Effector memory CD8-positive, alpha-beta T cell (primary cell): ENCODE measurements at places on chromosomes 2 and 18.
A peak's percentile ranks its signal among the peaks of the same experiment; 100 is the strongest.

DNA sequence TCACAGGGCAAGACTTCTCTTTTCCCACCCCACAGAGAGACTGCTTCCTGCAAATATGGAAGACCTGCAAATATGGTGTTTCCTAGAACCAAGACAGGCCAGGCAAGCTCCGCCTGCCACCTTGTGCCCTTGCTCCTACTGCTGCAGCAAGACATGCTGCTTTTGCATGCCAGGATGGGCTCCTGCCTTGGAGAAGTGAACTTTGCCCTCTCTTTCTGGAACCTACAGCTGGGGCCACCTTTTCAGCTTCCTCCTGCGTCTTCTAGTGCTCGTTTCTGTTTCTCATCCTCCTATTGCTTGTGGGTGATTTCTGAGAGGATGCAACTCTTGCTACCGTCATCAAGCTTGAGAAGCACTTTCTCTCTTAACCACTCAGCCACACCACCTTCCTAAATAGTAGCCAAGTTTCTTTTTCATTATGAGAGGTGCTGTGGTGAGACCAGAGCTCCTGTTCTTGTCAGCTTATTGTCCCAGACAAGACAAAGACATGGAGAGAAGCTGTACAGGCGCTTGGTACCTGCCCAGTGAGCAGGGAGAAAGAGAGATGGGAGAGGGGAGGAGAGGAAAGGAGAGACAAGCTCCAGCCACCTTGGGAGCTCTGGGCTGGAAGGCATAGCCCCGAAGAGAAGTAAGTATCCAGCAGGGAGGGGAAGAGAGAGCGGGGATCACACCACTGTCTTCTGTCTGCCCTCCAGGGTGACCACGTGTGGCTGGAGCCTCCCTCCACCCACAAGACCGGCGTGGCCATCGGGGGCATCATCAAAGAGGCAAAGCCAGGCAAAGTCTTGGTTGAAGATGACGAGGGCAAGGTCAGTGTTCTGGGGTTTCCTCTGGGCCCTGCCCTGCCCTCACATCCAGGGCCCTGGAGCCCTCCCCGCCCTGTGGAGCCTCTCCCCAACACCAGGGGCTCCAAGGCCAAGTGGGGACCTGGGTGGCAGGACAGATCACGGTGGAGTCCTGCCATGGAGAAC, 28.3 kb downstream of the MYO7B start:
- DNase-seq, result no peak

DNA sequence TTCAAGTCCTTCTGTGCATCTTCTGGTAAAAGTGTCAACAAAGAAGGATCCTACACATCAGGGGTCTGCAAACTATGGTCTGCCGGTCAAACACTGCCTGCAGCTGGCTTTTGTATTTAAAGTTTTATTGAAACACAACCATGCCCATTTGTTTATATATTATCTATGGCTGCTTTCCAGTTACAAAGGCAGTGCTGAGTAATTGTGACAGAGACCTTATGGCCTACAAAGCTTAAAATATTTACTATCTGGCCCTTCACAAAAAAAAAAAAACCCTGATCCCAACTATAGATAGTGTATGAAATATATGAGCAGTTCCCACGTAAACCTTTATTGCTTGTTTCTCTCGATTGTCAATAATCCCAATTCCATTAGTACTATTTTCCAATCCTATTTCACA, 101.4 kb downstream of the RBMS1 start:
- no peak for DNase-seq

DNA sequence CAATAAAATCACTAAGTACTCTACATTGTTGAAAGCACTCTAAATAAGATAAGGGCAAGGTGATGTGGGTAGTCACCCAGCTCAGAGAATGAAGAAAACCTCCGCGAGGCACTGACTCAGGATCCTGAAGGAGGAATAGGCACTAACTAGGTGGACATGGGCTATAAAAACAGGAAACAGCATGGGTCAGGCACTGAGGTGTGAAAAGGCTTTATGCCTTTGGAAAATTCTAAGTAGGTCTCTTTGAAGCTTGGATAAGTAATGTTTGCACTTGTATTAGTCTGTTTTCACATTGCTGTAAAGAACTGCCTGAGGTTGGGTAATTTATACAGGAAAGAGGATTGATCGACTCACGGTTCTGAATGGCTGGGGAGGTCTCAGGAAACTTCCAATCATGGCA, 161.6 kb downstream of the EPHA4 start:
- no peak for DNase-seq

- no peak for DNase-seq
Observed at GRCh38 chr2:38601463-38602135, 1.1 kb downstream of the HNRNPLL start.

DNA sequence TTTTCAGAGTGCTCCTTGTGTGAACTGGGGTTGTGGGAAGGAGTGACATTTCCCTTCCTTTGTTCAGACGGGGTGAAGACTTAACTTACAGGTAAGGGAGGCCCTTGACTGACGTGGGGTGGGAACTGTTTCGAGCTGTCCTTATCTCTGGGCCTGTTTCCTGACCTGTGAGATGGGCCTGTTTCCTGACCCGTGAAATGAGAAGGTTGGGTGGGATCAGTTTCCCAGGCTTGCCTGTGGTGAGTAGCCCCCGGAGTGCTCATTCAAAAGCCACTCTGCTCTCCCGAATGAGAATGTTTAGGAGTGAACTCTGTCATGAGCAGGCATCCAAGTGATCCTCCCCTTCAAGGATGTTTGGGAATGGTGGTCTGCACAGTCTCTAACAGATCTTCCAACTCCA, 4.1 kb upstream of the LYPD6B start:
- no peak for DNase-seq

GRCh38 chr2:169916623-169917022, 89.4 kb downstream of the UBR3 start:
- no peak for DNase-seq

- no peak for DNase-seq
Observed at GRCh38 chr2:145677371-145677770, 1157.5 kb upstream of the ZEB2 start.

DNA sequence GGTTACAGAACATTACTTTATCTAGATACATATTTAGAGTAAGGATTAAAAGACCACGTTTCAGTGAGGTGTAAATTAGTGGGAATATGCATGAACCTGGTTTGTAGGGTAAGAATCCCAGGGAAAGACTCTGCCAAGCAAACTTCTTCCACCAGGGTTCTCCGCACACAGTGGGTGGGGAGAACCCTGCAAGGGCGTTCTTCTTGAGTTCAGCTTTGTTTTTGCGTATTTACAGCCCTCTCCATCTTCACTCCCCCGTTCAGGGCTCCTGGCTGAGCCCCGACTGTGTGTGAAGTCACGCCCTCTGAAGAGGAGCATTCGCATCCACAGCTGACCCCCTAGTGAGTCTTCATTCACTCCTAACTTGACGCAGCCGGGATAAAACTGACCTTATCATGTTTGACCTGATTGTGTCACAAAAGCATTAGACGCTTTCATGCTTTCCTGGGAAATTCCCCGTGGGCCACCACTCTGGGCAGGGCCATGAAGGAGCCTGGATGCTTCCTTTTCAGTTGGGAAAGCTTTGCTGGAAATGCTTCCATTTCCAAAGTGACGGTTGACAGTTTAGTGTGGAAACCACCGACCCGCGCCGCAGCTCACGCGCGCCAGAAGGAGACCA, 1.0 kb downstream of the ALKAL2 start:
- no peak for DNase-seq

DNA sequence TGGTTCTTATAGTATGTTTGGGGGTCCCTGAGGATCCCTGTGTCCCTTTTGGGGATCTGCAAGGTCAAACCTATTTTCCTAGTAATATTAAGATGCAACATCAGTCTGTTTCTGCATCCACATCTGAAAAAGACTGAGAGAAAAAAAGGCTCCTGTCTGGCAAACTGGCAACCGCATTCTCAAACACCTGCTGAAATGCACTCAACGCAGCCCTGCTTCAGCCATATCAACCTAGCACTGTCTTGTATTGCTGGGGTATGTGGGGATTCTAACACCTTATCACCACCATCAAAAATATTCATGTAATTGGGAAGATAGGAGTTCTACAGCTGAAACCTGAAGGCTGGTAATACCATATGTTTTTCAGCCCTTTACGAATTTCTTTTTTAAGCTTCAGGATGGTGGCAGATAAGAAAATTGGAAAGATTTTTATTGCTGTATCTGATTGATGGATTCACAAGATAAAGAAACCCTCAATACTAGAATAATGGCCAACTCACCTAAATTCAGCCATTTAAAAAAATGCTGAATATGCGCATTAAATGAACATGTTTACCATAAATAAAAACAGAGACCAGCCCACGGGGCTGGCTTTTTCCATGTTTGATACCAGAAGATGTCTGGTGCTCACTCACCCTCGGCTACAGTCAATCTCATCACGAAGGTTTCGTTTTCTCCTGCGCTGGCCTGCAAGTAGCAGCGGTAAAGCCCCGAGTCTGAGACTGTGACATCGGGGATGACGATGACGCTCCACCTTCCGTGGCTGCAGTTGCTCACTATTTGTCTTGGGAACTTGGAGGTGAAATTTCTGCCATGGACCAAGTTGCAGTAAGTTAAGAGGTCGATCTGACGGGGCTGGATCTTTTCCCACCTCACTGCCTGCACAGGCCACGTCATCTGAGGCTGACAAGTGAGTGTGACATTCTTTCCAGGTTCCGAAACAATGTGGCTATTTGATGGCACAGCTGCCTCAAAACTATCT, 52.3 kb downstream of the CD226 start:
- DNase-seq, result peak; percentile 54

DNA sequence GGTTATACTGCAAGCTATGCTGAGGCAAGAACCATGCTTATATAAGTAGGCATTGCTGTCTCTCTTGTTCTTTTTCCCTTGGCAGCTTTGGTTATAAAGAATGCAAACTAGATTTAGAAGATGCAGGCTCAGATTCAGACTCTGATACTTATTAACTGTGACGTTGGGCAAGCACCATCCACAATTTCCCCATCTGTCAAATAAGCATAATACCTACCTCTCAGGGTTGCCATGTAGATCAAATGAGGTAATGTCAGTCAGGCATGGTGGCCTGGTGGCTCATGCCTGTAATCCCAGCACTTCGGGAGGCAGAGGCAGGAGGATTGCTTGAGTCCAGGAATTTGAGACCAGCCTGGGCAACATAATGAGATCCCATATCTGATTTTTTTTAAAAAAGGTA, 21.7 kb downstream of the ITGAV start:
- no peak for DNase-seq

GRCh38 chr2:27494944-27495554, at the start of gene FNDC4:
Gene FNDC4 (minus strand): TSS chr2:27495200. CDS start chr2:27494679, 521 bp downstream.
- DNase-seq, result peak; percentile 20

GRCh38 chr18:57918601-57919000, 115.5 kb upstream of the ATP8B1 start:
- DNase-seq, result no peak

DNA sequence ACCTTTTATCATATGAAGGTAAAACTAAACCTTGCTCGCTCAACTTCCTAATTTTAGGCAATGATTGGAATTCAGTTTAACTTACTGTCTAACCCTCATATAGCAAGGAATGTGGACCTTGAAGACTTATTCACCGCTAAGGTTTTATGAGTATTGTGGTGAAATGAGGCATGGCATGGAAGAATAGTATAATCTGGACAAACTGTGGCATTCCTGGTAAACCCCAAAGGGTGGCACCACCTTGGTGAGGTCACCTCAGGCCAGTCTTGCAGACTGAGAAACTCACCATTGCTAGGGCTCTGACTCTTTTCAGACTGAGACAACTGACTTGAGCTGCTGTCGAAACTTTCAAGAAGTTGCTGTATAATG, 51.1 kb upstream of the EHBP1 start:
- no peak for DNase-seq

GRCh38 chr2:80525152-80525551, 220.6 kb upstream of the LRRTM1 start:
- no peak for DNase-seq

DNA sequence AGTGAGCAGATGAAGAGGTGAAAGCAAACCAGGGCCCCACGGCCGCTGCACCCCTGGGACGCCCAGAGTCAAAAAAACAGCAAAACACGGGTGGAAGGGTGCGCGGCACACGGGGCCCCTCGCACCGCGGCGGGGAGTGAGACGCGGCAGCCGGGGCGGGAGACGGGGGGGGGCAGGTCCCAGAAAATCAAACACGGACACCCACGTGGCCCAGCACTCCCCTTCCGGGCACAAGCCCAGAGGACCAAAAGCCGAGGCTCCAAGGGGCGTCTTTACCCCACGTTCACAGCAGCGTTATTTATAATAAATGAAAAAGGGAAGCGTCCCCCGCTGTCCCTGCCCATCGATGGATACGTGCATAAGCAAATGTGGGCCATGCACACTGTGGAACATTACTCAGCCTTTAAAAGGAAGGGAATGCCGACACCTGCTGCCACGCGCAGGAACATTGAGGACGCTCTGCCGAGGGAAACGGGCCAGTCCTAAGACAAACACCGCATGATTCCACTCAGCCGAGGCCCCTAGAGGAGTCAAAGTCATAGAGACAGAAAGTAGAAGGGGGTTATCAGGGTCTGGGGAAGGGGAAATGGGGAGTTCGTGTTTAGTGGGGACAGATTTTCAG, 677 bp upstream of the COPS9 start:
- no peak for DNase-seq
